A549 treated with AZD2906 at 1 μM for 4 hours (cell line): ENCODE measurements at places on chromosomes 7 and 10. TPM values are rescaled to one million over a fixed set of nuclear protein-coding genes. Genes with fewer than 3 reads are reported as not detected.

The PDE6C gene
- not detected in 5 replicates for total RNA-seq

The KIAA1549 gene
- total RNA-seq, result 5.1 to 6.0 TPM (median 5.3 TPM) in 5 replicates

The SYCE1 gene
- not detected in 5 replicates for total RNA-seq

The PRKCQ gene
- 3.3 to 4.5 TPM (median 3.8 TPM) in 5 replicates for total RNA-seq

The COBL gene
- total RNA-seq, result 3.6 to 4.3 TPM (median 4.1 TPM) in 5 replicates

The GDF2 gene
- total RNA-seq, result not detected in 5 replicates

The FAM107B gene
- total RNA-seq, result 86.8 to 124 TPM (median 99.1 TPM) in 5 replicates

The PROSER2 gene
- 32.8 to 46.7 TPM (median 46.4 TPM) in 5 replicates for total RNA-seq

The CABCOCO1 gene
- 0.16 to 0.50 TPM (median 0.41 TPM) in 5 replicates for total RNA-seq

The FAM241B gene
- 15.8 to 18.1 TPM (median 17.1 TPM) in 5 replicates for total RNA-seq

The PYROXD2 gene
- 3.6 to 6.0 TPM (median 4.3 TPM) in 5 replicates for total RNA-seq

The TLL2 gene
- 0.06 to 0.12 TPM (median 0.07 TPM) in 5 replicates for total RNA-seq

The SPDYE18 gene
- 0.09 to 0.20 TPM (median 0.12 TPM) in 4 of 5 replicates, not detected in the other for total RNA-seq
